ENCODE measurements at places on chromosomes 13 and 19. TPM values are rescaled to one million over a fixed set of nuclear protein-coding genes. Genes with fewer than 3 reads are reported as not detected.
A peak's percentile ranks its signal among the peaks of the same experiment; 100 is the strongest.

DNA sequence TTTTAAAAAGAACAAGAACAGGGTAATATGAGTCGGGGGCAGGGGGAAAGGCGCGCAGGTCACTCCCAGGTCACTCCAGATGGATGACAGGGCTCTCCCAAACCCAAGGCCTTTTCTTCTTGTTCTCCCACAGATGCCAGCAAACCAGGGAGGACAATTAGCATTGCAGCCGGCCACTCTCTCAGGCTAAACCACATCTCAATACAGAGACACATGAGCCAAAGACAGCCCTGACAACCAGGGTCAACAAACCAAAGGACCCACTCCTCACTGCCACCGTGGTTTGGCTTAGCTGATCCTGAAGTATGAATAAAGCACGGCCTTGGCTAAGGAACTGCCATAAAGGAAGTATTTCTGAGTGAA, 47.3 kb downstream of the LATS2 start:
- DNase-seq = no peak

DNA sequence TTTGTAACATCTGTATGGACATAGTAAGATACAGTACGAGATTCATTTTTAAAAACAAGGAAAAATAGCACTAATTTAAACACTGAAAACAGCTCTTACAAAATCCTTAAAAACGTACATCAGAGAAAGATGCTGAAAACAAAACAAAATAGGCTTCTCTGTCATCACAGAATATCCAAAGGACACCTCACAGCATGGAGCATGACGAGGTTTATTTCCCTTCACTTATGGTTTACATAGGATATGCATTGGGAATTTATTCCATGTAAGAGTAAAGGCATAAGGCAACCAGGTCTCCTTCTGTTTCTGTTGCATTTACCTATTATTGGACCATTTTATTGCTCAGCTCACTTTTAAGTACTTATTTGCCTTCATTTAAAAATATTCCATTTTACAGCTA, 3.0 kb downstream of the KCTD12 start:
- peak; percentile 33 for DNase-seq

SHANK1 gene
- 2.9 TPM for total RNA-seq

OLFM4 gene
- 30.1 TPM for total RNA-seq

DNA sequence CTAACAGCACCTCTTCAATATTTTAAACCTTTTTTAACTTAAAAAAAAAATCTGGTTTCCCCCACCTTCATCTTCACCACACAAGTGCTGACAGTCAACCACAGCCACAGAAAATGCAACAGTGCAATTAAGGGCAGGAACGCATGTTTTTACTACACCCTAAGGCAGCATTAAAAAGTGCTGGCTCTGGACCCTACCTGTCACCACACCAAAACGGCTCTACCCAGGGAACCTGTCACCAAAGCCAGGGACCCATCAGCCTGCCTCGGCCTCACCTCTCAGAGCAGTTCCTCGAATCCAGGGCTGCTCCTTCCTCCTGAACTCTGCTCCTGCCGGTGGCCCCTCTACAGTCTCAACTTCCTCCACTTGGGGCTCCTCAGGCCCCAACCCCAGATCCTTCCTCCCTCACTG, 22.5 kb upstream of the SLC35E1 start:
- no peak for DNase-seq

DNA sequence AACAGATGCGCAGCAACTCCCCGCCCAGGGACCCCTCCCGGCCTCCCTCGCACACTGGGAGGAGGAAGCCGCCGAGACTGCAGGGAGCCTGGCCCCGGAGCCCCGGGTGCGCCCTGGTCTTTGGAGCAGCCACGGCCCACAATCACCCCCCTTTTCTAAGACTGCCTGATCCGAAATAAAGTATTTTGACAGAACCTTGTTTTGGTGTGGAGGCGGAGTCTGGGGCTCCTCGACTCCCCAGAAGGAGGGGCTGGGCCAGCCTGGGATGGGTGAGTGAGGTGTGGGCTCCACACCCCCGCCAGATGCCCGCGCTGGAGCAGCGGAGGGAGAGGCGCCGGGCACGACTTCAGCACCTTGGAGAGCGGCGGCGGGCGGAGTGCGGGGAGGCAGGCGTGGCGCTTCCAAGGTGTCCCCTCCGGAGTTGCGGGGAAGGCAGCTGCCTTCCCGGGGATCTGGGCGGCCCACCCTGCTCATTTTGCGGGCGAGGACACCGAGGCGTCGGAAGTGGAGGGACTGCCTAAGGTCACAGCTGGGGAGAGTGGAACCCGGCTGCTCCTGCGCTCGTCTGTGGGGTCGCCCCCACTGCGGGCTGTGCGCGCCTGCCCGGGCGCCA, 9.4 kb downstream of the SIRT6 start:
- no peak for DNase-seq

CFD gene
- total RNA-seq = 79.1 TPM

- DNase-seq = no peak
These were observed 138.6 kb upstream of the UFM1 start for GRCh38 chr13:38210928-38211596.

SGCG gene
- 22.2 TPM for total RNA-seq

DNA sequence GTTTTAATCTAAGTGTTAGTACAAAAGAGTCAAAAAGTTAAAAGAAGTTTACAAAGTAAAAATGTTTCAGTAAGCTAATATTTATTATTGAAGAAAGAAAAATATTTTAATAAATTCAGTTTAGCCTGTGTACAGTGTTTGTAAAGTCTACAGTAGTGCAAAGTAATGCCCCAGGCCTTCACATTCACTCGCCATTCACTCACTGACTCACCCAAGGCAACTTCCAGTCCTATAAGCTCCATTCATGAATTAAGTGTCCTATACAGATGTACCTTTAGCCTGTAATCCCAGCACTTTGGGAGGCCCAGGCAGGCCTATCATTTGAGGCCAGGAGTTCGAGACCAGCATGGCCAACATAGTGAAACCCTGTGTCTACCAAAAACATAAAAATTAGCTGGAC, 24.1 kb upstream of the AKAP11 start:
- no peak for DNase-seq

GRCh38 chr19:10211061-10211460, 16.3 kb upstream of the DNMT1 start:
- no peak for DNase-seq

KIR3DL1 gene
- not detected for total RNA-seq

DNA sequence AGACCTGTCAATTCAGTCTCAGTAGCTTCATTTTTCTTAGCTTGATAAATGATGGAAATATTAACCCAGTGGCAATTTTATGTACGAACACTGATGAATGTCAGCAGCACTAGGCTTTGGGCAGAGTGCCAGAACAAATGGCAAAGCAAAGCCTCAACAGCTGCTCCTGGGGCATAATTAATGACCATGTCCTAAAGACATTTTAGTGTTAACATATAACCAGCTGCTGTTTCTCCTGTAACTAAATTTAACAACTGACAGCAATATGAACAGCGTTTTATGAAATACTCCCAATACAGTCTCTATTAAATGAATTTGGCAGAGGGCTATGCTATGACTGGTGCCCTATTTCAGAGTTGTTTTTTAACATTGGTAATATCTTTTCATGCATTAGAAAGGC, 47.1 kb downstream of the ZNF568 start:
- DNase-seq = no peak

ZNF714 gene
- 15.8 TPM for total RNA-seq

COL4A2 gene
- 479 TPM for total RNA-seq

GRCh38 chr13:113078902-113079780, 26.4 kb upstream of the F7 start:
- DNase-seq = no peak

GRCh38 chr19:43674596-43674995, 4.6 kb upstream of the PLAUR start:
- DNase-seq = no peak

DNA sequence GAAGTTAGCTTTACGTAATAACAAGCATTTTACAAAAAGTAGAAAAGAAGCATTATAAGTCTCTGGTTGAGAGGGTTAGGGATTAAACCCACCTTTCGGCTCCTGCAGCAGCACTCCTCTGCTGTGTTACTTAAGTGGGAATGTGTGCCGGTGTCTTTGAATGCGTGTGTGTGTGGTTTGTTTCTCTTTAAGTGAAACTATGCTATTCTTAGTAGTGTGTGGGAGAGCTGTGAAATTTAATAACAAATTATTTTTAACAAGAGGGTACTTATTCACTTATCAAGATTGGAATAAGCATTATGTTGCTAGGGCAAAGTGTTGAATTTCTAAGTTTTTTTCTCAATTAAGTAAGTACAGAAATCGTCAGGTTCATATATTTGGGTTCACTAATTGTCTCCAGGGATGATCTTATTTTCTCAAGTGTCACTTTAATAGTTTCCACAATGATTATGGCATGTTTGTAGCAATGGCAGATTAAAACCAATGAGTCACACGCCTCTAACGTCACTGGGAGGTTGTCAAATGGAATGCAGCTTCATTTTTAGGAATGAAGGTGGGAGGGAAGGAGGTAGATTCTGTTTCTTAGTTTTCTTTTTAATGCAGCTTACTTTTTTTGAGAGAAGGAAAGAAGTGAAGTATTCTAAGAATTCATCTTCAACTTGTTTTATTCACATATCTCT, 151.3 kb downstream of the LMO7 start:
- no peak for DNase-seq

SELENOV gene
- not detected for total RNA-seq

- DNase-seq = no peak
These were observed 14.7 kb downstream of the ATP11A start for GRCh38 chr13:112704308-112705145.

DNA sequence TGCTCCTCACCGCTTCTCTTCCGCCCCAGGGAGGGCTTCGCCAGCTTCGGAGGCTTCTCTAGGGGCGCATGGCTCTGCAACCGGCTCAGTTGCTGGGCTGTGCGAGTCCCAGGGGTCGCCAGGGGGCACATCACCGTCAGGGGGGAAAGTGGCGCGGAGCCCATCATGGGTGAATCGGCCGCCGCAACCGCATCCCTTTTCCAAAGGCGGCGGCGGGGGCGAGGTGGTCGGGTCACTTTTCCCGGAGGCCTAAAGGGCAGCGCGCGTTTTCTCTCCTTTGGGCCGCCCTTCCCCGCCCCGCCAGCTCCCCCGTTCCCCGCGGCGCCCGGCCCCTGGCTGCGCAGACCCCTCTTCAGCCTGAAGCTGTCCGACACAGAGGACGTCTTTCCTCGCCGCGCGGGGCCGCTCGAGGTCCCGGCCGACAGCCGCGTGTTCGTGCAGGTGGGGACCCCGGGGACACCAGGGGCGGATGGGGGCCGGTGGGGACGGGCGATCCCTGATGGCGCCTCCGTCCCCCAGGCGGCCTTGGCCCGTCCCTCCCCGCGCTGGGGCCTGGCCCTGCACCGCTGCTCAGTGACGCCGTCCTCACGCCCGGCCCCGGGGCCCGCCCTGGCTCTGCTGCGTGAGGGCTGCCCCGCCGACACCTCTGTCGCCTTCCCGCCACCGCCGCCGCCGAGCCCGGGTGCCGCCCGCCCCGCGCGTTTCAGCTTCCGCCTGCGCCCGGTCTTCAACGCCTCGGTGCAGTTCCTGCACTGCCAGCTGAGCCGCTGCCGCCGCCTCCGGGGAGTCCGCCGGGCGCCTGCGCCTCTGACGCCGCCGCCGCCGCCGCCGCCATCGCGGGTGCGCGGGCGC, 1.7 kb downstream of the TGFBR3L start:
- DNase-seq = no peak

GRCh38 chr13:69496981-69497380, 610.6 kb upstream of the ATXN8OS start:
- no peak for DNase-seq

GRCh38 chr13:111249637-111250360, 70.6 kb upstream of the TEX29 start:
- no peak for DNase-seq

PROSER3 gene
- 4.5 TPM for total RNA-seq

- DNase-seq = no peak
These were observed 63.9 kb upstream of the ATXN8OS start for GRCh38 chr13:70043685-70044084.

- peak; percentile 42 for DNase-seq
These were observed 29.2 kb upstream of the TSHZ3 start for GRCh38 chr19:31378404-31378803.

DNA sequence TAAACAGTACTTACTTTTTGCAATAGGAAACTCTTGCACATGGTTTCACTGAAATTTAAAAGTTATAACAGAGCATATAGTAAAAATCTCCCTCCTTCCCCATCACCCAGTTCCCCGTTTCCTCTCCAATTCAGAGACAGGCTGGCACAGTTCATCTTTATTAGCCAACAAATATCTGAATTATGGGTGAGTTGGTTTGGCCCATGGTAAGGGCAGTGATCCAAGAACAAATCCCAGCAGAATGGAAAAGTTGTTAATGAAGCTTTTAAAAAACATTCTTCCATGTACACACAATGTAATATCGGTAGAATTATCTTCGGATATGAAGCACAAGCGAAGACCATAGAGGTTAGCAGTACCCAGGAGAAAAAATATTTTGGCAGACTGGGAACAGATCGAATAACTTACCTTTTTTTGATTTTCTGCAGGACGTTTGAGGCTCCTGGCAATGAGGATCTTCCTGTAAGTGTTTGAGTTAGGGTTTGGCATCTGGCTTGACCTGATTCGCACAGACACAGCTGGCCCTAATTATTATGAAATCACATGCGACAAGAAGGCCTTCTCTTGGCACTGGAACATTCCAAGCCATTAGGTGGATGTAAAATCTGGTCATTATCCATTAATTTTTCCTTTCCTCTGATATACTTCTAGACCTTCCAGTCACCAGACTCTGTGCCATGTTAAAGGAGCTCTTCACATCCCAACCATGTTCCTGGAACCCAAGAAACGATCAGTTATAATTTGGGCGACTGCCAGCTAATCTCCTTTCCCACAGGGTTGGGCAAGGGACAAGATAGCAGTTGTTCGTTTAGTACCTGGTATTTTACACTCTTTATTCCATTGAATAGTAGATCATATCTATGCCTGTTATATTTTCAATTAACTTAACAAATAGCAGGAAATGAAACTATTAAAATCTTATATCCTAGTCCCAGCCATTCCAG, 139.4 kb upstream of the TSC22D1 start:
- no peak for DNase-seq

SRRM5 gene
- not detected for total RNA-seq

C1QTNF9 gene
- total RNA-seq = 2.1 TPM

- peak; percentile 58 for DNase-seq
These were observed 79.3 kb downstream of the KDM4B start for GRCh38 chr19:5048091-5048726.

ZNF490 gene
- 4.5 TPM for total RNA-seq

- DNase-seq = no peak
These were observed 518.0 kb upstream of the SGCG start for GRCh38 chr13:22662771-22663170.

DNA sequence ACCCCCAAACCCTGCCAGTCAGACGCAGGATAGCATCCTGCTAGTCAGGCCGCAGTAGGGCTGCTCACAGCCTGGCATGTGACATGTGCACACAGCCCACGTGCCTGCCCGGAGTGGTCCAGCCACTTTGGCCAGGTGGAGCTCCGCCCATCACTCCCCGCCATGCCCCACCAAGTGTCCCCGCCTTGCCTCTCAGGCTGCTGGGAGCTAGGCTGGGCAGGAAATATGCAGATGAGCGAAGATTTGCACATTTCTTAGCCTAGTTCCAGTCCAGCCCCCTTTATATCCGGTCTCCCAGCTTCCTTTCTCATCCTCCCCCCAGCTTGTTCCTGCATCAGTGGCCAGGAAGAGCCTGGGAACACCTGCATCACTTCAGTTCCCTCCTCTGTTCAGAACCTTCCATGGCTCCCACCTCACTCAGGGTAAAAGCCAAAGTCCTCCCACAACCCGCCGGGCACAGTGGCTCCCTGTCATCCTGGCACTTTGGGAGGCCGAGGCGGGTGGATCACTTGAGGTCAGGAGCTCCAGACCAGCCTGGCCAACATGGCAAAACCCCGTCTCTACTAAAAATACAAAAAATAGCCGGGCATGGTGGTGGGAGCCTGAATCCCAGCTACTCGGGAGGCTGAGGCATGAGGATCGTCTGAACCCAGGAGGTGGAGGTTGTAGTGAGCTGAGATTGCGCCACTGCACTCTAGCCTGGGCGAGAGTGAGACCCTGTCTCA, 2.3 kb upstream of the DOCK6 start:
- peak; percentile 15 for DNase-seq

C5AR2 gene
- 1.2 TPM for total RNA-seq

Data from skin of body (tissue), 3 donors.